ENCODE measurements at places on chromosomes 12 and 14.
A peak's percentile ranks its signal among the peaks of the same experiment; 100 is the strongest.

DNA sequence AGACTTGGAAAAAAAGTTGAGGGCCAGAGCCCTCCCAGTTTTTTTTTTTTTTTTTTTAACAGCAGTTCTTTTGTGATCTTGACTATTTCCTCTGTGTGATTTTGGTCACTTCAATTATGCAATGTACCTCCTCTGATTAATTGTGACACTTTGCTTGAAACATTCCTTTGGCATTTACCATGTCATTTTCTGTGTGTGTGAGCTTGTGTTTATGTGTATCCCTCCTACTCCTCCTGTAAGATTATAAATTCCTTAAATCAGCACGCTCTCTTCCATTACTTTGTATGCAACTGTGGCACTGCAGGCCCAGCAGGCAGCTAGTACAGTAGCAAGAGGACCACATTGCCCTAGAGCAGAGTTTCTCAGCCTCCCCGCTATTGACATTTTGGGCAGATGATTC is 33.2 kb upstream of the GALNT16 start:
- peak; percentile 32 for DNase-seq

DNA sequence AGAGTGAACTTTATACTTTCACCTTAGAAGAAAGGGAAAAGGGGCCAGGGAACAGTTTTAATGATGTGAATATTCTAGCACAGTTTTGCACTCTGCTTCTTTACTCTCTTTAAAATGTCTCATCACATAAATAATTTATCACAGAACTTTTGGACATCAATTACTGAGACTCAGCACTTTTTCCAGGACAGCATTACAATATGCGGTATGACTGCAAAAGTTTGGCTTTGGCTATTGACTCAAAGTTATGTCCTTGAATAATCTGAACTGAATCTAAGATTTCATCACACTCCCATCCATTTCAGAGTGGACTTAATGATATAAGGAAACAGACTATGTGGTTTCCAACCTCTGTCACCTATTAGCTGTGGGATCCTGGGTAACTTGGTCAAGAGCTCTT is 11.7 kb downstream of the CCER1 start:
- no peak for DNase-seq

DNA sequence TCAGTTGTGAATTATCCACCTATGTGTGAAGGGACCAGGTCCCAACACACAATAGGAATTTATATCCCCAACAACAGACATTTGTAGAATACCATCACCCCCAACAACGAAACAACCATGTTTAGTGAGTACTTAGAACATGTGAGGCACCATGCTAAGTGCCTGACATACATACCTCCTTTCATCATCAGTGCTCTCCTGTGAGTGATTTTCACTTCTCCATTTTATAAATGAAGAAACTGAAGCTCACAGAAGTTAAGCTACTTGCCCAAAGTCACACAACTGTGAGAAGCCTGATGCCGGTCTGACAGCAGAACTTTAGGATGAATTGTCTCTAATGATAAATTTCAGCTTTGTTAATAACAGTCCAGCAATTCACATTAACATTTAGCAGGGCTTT is 35.4 kb downstream of the SPTB start:
- DNase-seq, result no peak

GRCh38 chr12:18479256-18479655 is 217.9 kb downstream of the PIK3C2G start:
- DNase-seq, result no peak

- no peak for DNase-seq
Measured at GRCh38 chr14:91956616-91957015, 9.1 kb upstream of the FBLN5 start.

- DNase-seq, result no peak
Measured at GRCh38 chr12:106522708-106523107, 60.1 kb upstream of the RFX4 start.

- peak; percentile 48 for DNase-seq
Measured at GRCh38 chr14:99602054-99602787, 1.8 kb downstream of the CCDC85C start.

DNA sequence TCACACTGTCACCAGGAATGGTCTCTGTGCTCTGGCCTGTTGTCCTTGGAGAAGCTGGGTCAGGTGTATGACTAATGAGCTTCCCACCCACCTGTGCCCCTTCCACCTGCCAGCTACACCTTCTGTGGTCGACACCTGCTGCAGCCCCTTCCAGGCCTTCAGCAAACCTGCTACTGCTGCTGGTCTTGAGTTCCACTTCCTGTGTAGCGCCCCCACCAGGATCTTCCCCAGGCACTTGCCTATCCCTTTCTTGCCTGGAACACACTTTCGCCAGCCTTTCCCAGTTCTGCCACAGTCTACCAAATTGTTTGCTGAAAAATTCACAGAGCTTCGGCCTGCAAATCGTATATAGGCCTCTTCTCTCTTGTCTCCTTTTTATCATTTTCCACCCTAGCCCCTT is 75.3 kb downstream of the CRACR2A start:
- no peak for DNase-seq

- DNase-seq, result no peak
Measured at GRCh38 chr12:62689042-62689839, 222.6 kb downstream of the MON2 start.

GRCh38 chr12:93022603-93023340 is 93.7 kb upstream of the EEA1 start:
- peak; percentile 50 for DNase-seq

DNA sequence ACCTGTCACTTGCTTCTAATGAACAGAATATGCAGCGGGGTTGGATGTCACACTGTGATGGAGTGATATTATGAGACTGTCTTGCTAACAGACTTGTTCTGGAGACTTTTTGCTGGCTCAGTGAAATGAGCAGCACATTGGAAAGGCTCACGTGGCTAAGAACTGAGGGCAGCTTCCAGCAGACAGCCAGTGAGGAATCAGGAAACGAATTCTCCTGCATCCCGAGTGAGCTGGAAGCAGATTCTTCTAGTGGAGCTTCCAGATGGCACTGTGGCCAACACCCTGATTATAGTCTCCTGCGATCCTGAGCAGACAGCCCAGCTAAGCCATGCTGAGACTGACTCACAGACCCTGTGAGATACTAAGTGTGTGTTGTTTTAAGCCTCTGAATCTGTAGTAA is 16.1 kb upstream of the TSPAN9 start:
- DNase-seq, result peak; percentile 45

- no peak for DNase-seq
Measured at GRCh38 chr14:22096514-22096895, 422.9 kb upstream of the OR4E1 start.

GRCh38 chr14:49546766-49547165 is 39.4 kb downstream of the RPS29 start:
- peak; percentile 12 for DNase-seq

DNA sequence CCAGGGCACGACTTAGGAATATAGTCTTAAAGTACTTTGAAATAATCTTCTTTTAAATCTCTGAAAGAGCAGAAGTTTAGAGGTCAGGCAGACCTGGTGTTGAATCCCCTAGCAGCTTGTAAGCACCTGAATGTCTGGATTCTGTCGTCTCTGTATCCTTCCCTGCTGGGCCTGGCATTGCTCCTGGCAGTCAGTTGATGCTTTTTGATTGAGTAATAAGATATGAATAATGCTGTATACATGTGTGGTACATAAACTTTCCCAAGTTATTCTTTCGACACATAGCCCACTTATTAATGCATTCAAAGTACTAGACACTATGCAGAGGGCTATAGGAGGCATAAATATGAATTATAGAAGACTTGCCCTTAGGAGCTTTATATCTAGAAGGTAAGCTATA is 31.4 kb downstream of the EVL start:
- DNase-seq, result peak; percentile 30

DNA sequence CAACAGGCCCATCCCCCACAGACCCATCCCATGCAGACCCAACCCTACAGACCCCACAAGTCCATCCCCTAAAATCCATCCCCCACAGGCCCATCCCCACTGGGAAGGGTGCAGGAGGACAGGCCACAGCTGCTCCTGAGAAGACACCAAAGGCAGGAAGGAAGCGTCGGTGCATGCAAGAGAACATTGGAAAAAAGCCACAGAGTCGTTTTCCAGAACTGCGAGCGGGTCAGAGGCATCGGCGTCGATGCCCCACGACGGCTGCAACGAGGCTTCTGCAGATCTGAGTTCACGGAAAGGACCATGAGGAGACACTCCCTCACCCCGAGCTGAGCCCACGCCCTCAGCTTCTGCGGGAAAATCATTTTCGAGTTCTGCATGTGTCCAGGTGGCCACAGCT is 59.6 kb upstream of the GALNT9 start:
- no peak for DNase-seq

DNA sequence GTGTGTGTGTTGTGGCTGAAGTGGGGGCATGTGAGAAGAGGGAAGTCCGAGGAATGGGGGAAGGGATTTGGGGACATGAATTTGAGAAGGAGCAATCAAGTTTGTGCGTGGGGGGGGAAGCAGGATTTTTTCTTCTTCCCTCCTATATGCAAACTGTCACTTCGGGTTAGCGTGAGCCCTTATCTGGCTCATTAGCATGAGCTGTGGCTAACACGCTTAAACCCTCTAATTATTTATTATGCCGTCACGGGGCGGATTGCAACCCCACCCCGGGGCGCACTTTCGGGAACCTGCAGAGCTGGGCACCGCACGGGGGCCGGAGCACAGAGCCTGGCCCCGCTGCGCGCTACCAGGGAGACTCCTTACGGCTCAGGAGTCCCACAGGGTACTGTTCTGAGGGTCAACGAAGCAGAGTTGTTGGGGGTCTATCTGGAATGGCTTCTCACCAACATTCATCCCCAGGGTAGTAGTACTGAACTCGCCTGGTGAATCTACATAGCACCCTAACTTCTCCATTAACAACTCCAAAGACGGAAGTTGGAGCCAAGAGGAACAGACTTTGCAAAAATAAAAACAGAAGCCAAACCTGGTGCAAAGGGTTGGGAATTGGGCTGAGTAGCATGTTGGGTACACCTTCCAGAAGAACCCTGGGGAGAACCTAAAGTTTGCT is 6.4 kb upstream of the ASCL1 start:
- no peak for DNase-seq

- DNase-seq, result peak; percentile 80
Measured at GRCh38 chr12:2429032-2429431, 365.7 kb upstream of the FKBP4 start.

- no peak for DNase-seq
Measured at GRCh38 chr12:2417481-2418160, 364.8 kb downstream of the CACNA1C start.

- DNase-seq, result no peak
Measured at GRCh38 chr14:74917178-74917543, 5.9 kb downstream of the RPS6KL1 start.

DNA sequence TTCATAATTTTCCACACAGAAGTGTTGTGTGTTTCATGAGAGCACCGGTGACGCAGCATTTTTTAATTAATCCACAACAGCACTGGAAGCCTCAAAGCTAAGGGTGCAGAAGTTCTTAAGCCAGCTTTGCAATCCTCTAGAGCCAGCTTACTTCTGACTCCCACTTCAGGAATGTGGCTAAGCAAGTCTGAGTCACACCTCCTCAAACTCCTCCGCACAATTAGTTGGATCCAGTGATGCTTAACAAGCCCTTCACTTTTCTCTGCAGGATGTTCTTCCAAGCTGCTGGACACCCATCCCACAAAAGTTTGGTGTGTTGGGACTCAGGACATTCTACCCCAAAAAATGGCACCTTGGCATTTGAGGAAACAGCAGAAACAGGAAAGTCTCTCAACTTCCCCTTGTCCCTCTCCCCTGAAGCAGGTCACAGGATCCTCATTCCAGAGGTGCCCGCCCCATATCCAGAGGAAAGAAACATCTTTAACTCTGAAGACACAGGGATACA is 210.0 kb downstream of the PPM1H start:
- peak; percentile 97 for DNase-seq

DNA sequence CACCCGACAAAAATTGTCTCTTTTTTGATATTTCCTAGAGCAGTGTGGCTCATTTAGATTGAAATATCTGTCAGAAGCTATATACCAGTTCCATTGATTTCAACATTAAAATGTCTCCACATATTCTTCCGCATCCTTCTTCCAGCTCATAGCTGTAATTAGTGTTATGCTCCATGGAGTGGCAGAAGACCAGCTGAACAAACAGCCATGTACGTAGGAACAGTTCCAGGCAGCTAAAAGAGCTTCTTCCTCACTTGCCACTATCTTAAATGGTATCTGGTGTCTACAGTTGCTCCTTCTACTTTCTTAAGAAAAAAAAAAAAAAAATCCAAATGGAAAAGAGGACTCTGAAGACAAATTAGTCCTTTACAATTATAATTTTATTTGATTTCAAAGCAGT is 848.0 kb downstream of the DIO2 start:
- no peak for DNase-seq

DNA sequence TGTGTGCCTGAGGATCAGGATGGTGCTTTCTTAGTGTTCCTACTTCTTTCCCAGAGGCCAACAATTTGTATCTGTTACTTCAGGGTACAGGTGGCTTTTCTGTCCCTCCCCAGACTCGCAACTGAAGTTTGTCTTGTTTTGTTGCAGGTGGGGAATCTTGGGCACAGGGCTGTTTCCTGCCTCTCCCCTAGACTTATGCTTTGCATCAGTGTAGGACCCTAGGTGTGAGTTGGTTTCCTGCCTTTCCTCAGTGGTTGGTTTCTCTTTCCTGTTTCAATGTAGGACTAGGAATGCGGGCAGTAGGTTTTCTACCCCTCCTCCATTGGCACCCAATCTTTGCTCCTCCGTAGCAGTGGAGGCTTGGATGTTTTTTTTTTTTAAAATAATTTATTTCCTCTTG is 87.0 kb downstream of the TRMT5 start:
- no peak for DNase-seq

- DNase-seq, result no peak
Measured at GRCh38 chr12:47385653-47386052, 305.9 kb upstream of the AMIGO2 start.

GRCh38 chr12:42631513-42631912 is 42.0 kb upstream of the PRICKLE1 start:
- DNase-seq, result no peak

DNA sequence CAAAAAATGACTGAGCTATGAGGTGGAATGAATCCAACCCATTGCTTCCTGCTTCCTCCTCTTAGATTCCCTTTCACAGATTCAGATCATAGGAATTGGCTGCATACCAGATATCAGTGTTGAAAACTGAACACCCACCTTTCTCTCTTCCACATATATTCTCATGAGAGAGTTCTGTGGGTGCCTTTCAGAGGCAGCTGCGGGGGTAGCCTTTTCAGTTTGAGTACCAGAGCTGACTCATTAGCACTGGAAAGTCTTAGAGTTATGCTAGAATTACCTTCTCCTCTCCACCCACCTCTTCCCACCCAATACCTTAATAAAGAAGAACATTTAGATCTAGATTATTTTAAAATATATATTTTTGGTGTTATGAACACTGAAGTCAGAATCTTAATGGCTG is 495.4 kb upstream of the SEL1L start:
- DNase-seq, result no peak

DNA sequence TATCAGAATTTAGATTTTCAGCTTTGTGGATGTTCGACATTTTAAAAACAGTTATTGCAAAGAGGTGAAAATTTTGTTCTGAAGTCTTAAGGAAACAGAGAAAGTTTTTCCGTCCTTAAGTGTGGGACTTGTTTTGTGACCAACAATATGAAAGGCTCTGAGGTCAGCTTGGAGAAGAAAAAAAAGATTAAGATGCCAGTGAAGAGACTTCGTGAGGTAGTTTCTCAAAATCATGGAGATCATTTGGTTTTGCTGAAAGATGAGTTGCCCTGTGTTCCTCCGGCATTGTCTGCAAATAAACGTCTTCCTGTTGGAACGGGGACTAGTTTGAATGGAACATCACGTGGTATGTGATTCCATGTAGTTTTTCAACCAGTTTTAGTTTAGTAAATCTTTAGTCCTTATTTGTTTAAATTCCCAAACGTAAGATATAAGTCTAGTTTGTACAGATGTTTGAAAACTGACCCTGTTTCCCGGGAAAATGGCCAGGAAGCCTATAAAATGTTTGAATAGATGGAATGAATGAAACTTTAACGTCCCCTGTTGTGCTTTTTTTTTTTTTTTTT is 682 bp downstream of the KIAA0586 start:
- peak; percentile 53 for DNase-seq
